ENCODE measurements at places on chromosomes 3 and 15.
A peak's percentile ranks its signal among the peaks of the same experiment; 100 is the strongest.

- no peak for DNase-seq
Measured at GRCh38 chr3:150428562-150428961, 20.5 kb downstream of the TSC22D2 start.

- no peak for DNase-seq
Measured at GRCh38 chr3:46935989-46936558, 40.5 kb downstream of the CCDC12 start.

GRCh38 chr3:78029775-78030174 is 989.9 kb downstream of the ROBO2 start:
- no peak for DNase-seq

GRCh38 chr3:146542179-146542578 is 2.2 kb downstream of the PLSCR1 start:
- DNase-seq, result no peak

- DNase-seq, result no peak
Measured at GRCh38 chr15:99408236-99409096, 157.2 kb downstream of the LRRC28 start.

DNA sequence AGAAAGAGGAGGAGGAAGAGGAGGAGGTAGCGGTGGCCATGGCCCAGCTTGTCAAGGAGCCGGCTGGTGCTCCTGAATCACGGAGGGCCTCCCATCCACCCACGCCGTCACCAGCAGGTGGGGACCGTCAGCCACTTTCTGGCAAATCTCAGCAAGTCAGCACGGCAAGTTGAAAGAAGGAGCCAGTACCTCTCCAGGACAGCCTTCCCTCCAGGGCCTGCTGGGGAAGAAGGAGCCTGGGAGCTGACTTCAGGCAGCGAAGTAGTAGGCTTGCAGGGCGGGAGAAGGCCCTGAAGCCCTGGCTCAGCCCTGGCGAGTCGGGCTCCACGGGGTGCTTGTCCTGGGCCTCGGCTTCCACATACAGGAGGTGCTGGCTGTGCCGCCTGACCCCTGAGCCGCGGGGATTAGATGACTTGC is 99.2 kb upstream of the TRPM1 start:
- DNase-seq, result peak; percentile 50

- DNase-seq, result no peak
Measured at GRCh38 chr3:197960694-197961581, 921 bp downstream of the LMLN start.

GRCh38 chr3:66227915-66228314 is 7.1 kb downstream of the SLC25A26 start:
- DNase-seq, result no peak

- DNase-seq, result no peak
Measured at GRCh38 chr15:52799145-52799811, 9.1 kb upstream of the ONECUT1 start.

DNA sequence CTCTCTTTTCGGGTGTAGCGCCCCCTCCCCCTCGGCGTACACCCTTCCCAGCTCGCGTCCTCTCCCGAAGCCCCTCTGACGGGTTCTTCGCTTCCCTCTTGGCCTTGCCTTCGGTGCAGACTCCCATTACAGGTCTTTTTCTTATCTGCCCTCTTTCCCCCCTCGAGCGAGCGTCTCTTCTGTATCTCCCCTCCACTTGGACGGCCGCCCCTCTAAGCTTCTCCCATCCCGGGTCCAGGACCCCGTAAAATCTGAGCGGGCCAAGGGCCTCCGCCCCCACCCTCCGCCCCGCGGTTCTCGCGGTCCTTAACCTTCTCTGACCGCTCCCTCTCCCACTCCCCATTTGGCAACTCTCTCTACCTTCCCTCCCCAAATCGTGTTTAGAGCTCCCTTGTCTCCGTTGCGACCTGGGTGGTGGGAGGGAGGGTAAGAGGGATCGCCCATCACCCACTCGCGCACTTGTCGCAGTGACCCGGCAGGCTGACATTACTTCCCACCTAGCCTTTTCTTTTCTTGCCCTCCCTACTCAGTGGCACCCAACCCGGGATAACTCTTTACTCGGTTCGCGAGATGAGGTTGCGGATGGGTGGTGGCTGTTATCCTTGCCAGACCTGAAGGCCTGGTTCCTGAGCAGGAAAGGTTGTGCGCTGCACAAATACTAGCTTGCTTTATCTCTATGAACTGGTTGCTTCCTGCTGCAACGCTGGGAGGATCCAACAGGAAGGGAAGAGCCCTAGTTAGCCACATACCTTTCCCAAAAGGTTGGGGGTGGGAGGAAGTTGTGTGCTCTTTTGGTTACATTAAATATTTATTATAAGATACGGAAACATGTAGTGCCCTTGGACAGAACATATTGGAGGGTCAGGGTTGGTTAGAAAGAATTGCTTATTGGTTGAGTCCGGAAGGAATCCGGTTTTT is 922 bp downstream of the RAB11A start:
- peak; percentile 68 for DNase-seq

DNA sequence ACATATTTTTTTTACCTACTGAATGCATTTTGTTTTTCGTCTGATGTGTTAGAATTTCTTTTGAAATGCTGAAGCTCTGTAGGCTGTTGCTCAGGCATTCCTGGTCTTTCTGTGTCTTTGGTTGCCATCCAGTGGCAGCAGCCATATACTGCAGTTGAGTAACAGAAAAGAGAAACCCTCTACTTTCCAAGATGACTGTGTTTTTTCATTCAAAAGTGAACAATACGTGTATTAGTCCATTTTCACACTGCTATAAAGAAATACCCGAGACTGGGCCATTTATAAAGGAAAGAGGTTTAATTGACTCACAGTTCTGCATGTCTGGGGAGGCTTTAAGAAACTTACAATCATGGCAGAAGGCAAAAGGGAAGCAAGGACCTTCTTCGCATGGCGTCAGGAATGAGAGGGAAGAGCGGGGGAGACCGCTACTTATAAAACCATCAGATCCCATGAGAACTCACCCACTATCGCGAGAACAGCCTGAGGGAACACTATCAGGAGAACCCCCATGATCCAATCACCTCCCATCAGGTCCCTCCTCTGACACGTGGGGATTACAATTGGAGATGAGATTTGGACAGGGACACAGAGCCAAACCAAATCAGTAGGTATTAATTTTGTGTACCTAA is 4.7 kb upstream of the GOLGA8B start:
- DNase-seq, result peak; percentile 69

- DNase-seq, result no peak
Measured at GRCh38 chr15:70793694-70794093, 30.3 kb upstream of the UACA start.

- DNase-seq, result peak; percentile 54
Measured at GRCh38 chr15:52183562-52184173, 7.5 kb downstream of the GNB5 start.

GRCh38 chr15:58221591-58222241 is 83.5 kb downstream of the AQP9 start:
- DNase-seq, result peak; percentile 52

DNA sequence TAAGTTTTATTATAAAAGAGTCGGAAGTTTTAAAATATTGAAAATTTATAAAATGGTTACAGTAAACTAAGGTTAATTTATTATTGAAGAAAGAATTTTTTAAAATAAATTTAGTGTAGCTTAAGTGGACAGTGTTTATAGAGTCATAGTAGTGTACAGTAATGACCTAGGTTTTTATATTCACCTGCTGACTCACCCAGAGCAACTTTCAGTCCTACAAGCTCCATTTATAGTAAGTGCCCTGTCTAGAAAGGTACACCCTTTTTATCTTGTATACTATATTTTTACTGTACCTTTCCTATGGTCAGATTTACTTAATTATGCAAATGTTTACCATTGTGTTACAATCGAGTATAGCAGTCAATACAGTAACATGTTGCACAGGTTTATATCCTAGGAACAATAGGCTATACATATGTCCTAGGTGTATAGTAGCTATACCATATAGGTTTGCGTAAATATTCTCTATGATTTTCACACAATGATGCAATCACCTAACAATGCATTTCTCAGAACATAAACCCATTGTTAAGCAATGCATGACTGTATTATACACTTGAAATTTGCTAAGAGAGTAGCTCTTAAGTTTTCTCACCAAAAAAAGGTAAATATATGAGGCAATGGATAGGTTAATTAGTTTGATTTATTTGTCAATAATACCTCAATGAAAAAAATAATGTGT is 106.9 kb upstream of the CD96 start:
- DNase-seq, result no peak

DNA sequence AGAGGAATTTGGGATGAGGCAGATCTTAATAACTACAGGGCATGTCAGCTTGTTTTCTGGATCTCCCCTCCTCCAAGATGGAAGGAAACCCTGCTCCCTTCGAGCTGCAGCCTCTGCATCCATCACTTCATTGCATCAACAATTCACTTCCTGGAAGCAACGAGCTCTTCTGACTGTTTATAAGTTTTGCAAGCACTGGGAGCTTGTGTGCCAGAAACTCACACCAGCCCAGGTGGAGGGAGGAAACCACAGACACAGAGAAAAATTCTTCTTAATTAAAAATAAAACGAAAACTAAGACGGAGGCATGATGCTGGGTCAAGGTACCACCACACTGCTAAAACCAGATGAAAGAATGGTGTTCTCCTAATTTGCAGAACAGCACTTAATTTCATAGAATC is 10.6 kb downstream of the LRIG1 start:
- no peak for DNase-seq

DNA sequence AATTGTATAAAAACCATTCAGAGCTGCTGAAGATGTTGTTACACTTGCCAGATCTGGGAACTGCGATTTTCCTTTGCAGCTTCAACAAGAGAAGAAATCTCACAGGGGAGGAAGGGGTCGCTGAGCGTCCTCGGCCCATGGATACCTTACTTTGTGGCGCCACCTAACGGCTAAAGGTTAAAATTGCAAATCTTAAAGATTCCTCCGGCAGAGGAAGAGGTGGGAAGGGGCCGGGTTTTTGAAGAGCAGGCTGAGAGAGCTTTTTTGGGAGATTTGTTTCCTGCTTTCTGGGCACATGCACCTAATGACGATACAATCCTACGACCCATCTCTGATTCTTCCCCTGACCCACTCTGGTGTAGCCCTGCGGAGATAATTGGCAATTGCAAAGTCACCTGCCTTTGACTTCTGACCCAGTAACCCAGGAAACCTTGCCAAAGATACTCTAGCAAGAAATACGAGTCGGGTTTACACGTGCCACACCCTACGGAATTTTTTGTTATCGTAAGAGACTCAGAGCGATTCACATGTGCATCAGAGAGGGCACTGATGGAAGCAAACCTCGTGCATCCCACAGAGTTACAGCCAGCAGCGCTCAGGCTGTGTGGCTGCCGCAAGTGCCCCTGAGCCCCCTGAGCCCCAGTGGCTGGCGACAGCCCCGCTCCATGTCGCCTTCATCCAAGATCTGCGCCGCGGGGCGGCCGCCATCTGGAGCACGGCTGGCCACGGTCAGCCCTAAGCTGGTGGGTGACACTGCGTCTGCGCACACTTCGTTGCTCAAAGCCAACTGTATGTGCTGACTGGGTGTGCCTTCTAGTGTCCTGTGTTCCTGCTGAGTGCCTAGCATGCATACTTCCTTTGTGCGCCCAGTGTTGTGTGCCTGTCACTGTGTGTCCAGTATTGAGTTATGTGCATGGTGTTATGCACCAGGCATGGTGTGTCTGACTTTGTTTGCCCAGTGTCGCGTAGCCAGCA is 55.2 kb upstream of the CHRNA7 start:
- peak; percentile 79 for DNase-seq

DNA sequence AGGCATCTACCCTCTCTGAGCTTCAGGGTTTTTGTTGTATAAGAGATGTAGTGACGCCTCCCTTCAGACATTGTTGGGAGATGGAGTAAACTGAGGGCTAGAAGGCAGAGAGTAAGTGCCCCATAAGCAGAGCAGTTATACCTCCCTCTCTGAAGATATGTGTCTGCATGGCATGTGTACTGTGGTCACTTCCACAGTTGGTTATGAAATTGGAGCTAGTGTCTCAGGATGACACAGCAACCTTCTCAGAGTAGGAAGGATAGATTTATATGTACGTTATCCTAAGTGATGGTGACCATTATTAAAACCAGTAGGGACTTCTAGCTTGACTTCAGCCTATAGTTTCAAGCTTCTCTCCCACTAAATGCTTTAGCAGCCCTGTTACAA is 17.9 kb downstream of the PXK start:
- DNase-seq, result no peak

GRCh38 chr3:38723569-38724391 is 74.3 kb upstream of the SCN5A start:
- DNase-seq, result no peak

- DNase-seq, result no peak
Measured at GRCh38 chr3:62672270-62672987, 202.8 kb downstream of the CADPS start.

DNA sequence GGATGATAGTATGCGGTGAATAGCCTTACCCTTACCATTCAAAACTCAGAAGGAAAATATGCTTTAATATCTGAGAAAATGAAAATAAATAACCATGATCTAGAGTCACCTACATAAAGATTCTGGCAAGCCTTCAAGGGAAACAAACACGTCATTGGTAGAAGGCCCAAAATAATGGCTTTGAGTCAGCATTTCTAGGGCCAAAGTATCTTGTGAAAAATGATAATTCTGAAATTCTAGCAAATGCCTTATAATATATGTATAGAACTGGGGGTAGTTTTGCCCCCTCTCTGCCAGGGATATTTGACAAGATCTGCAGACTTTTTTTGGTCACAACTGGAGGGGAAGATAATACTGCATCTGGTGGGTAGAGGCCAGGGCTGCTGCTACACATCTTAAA is 15.4 kb downstream of the PLSCR1 start:
- no peak for DNase-seq

DNA sequence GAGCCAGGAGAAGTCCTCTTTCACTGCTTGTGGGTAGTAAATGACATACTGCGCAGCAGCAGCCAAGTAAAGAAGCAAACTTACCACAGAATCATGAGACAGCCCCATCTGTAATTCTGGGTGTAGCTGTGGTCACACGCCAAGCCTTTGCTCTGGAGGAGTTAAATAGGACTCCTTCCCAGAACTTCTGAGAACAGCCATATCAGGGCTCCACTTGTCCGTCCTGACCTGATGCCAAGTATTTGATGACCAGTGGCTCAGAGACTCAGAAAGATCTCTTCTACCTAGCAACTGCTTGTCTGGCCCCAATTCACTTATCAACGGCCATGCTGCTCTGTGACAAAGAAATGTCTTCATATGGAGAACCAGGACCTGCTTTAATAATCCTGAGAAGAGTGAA is 20.6 kb upstream of the GOLIM4 start:
- no peak for DNase-seq

- DNase-seq, result no peak
Measured at GRCh38 chr3:73781541-73781940, 156.8 kb upstream of the PDZRN3 start.

- no peak for DNase-seq
Measured at GRCh38 chr3:158863247-158863646, 61.4 kb downstream of the MFSD1 start.

DNA sequence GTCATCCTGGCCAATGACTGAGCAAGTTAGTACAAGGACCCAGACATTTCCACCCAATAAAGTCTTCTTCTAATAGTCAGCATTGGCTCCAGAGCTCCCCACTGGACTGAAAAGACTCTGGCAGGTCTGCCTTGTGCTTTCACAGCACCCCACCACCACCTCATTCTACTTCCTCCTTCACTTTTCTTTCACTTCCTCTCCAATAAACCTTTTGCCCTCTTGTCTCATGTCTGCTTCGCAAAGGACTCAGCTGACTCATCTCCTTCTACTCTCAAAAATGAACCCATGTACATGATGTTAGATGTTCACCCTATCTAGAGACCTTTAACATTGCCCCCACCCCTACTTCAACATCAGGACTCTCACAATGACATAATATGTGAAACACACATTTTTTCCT is 181.0 kb upstream of the PPP2R3A start:
- no peak for DNase-seq

Data from HAP-1 (cell line).